GM12892 (cell line): ENCODE measurements at places on chromosomes 6 and 20.

DNA sequence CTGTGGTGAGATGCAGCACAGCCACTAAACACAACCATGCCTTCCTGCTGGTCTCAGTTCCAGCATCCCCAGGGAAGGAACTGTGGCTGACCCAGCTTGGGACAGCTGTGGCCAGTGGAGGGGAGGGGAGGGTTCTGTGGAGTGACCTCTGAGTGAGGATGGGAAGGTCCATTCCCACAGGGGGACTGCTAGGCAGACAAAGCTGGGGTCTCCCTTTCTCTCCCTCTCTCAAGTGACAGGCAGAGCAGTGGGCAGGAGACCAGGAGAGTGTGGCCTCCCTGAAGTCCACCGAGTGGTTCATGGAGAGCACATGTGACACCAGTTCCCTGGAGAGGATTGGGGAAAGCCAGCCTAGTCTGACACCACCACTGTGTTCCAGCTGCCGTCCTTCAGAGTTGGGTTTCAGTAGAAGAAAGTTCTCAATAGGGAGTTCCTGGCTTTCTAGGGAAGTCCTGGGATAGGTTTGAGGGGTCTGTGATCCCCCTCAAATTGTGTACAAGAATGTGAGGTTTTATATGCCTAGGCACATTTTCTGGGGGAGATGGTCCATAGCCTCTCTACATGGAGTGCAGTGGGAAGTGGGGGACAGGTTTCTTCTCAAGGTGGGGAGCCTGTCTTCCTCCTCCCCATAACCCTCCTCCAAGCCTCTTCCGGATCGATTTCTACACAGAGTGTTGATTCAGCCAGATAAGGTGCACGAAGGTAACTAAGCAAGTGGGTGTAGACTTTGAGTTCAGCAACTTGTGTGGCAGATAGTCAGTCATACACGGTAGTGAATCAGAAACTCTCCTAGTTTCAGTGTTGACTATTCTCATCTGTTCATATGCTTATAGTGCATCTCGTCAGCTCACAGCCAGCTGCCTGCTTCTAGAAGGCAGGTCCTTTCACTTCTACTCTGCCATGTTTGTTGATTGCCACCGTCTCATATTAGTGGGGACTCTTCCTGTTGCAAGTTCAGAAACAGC lies 18.9 kb downstream of the MANBAL start:
- DNase-seq = peak; percentile 54

- no peak for DNase-seq
These were observed 681.0 kb upstream of the GJE1 start for GRCh38 chr6:141451511-141452353.

GRCh38 chr6:61953851-61954250 lies 332.2 kb downstream of the KHDRBS2 start:
- DNase-seq = no peak

DNA sequence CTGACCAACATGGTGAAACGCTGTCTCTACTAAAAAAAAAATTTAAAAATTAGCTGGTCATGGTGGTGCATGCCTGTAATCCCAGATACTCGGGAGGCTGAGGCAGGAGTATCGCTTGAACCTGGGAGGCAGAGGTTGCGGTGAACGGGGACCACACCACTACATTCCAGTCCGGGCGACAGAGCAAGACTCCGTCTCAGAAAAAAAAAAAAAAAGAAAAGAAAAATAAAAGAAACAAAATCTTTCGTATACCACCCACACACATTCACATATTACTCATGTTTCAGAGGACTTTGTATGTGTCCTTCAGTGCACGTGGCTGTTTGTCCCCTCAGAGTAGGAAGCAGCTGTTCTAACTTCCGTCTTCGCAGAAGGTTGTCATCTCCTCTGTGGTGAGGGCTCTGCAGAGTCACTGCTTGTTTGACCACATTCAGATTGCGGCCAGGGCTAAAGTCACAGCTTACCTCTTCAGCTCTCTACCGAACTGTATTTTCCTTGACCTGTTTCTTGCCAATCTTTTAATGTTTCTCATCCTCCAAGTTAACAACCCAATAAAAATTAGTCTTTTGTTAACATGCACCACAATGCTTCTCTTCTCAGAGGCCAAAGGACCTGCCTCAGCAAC lies 36.6 kb upstream of the HIVEP1 start:
- peak; percentile 23 for DNase-seq

- no peak for DNase-seq
These were observed 154.4 kb upstream of the SUPT3H start for GRCh38 chr6:45531999-45532595.

GRCh38 chr6:170135461-170135820 lies 155.4 kb downstream of the DLL1 start:
- no peak for DNase-seq

DNA sequence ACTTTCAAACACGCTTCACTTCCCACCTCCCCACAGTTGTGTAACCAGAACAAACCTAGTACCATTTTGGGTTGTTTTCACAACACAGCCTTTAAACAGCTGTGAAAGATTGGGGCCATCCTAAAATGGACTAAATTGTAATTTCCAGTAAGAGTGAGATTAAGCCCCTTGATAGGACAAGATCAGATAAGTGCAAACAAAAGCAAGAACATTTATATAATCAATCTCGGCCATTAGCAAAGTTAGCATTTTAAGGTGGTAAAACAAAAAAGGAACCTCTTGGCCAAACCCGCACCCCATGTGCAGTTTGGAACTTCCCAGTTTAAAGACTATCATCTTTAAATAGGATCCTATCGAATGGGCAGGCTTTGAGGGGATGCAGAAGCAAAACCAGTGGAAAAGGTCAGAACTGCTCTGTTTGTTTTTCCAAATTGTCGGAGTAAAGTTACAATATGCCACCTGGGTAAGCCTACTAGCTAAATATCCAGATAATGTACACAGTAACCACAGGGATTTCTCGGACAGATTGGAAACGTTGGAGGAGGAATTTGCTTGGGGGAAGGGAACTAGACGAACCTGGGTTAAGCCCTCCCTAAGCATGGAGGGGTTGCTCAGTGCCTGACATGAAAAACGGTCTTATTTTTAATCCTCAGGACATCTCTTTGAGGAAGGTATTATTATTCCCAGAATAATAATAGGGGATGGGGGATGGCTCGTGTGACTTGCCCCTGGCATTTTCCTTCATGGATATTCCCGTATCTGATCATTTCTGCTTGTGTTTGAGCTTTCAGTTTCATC lies 159.8 kb upstream of the SALL4 start:
- DNase-seq = no peak

DNA sequence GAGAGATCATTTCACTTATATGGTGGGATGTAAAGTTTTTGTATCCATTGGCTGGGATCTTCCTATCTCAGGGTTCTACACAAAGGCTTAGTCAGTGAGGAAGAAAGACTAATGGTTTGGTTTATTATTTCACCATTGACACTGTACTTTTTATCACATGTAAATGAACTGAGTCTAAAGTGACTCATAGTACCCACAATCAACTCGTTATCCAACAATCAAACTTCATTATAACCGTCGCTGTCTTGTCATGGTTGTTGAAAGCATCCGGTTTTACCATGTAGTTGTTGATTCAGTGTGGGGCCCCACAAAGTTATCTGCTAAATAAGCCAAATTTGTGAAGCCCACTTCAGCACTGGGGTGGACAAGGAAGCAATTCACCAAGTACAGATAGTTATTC lies 55.8 kb upstream of the MTRF1L start:
- no peak for DNase-seq

GRCh38 chr6:113630738-113631535 lies 226.2 kb upstream of the MARCKS start:
- DNase-seq = no peak

DNA sequence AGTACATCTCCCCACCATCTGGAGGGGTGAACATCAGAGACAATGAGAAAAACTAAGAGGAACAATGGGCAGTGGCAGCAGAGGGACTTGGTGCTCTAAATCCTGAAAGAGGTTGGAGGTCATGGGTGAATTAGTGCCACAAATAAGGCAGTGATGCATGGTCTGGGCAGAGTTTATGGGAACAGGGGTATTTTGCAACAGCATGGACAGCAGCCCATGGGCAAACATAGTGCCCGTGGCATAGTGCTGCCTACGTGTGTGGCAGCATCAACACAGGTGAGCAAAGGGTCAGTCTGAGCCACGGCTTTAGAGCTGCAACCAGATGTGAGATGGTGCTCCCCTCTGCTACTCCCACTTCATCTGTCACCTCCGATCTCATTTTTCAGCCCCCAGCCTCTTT lies 459.1 kb upstream of the CITED2 start:
- DNase-seq = no peak

- DNase-seq = no peak
These were observed 188.4 kb downstream of the JARID2 start for GRCh38 chr6:15434263-15434662.

GRCh38 chr6:131966443-131966842 lies 15.3 kb upstream of the CCN2 start:
- DNase-seq = no peak

- DNase-seq = no peak
These were observed 341.2 kb downstream of the ADGRB3 start for GRCh38 chr6:68976260-68976659.

DNA sequence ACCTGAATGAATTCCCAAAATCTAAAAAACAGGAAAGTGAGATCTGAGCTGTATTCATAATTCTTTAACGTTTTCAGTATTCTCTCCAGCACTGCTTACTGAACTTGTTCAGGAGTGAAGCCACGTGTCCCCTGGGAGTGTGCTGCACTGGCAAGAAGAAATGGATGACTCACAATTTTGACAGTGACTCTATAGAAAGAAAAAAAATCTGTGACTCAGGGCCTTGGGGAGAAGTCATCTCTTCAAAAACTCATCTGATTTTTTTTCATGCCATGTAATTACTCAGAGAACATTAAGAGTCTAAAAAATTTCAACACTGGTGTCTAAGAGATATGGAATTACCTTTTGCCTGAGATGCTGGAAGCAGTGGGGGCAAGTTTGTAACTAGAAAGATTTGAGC lies 39.7 kb downstream of the ANKEF1 start:
- DNase-seq = no peak

DNA sequence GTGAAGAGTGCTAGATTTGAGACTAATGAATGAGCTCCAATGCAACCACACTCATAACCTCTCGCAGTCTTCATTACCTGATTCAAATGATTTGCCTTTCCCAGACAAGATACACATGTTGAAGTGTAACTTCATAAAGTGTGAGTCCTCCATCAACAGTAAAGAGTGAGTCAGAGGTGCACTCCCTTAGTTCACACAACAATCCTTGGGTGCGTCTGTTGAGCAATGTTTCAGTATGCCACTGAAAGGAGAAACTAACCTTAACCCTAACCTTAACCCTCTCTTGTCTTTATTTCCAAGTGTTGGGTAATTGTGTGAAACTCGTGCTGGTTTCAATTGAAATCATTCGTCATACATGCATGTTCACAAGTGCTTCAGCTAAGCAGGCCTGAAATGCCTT lies 21.0 kb upstream of the RIN2 start:
- no peak for DNase-seq

DNA sequence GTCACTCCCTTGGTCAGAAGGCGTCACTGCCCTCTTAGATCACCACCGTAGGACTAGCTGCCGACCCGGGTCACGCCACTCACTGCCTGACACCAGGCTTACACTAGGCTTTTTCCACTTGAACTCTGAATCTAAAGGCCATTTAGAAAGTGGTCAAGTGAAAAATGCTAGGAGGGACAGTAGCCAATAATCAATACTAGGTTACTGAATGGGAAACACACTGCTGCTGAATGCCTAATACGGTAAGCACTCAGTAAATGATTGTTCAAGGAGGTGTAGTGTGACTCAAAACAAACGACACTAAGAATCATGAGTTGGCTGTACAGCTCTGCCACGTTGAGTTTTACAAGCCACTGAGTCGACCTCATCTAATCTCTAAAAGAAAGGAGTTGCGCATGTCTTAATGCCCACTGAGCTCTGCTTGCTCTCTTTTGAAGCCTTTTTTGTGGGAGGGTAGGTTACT lies 760 bp upstream of the IBTK start:
- peak; percentile 11 for DNase-seq

- DNase-seq = no peak
These were observed 177.6 kb downstream of the MAFB start for GRCh38 chr20:40511478-40511877.

- no peak for DNase-seq
These were observed 7.2 kb upstream of the HDAC2 start for GRCh38 chr6:113978084-113978675.

GRCh38 chr6:113763311-113763766 lies 93.8 kb upstream of the MARCKS start:
- DNase-seq = no peak

- DNase-seq = no peak
These were observed 9.9 kb downstream of the PSMA7 start for GRCh38 chr20:62133051-62133845.

DNA sequence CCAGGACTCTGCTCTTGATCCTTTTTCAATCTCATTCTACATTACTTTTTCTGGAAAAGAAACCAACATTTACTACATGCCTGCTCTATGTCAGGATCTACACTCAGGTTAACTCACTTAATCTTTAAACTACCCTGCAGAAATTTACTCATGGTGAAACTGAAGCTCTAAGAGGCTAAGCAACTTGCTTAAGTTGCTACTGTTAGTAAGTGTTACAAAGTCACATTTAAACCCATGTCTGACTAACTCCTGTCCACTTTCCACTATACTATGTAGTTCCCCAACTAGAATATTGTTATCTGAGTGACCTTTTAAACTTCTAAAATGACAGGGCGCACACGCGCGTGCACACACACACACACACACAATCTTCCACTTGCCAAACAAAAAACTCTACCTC lies 5.0 kb downstream of the CEP162 start:
- no peak for DNase-seq

GRCh38 chr6:39173270-39173669 lies 56.0 kb downstream of the KCNK5 start:
- DNase-seq = no peak

- DNase-seq = no peak
These were observed 10.7 kb upstream of the KCNK15 start for GRCh38 chr20:44734938-44735337.

GRCh38 chr20:6384380-6384779 lies 261.6 kb upstream of the FERMT1 start:
- no peak for DNase-seq

GRCh38 chr6:71410681-71411080 lies 122.1 kb downstream of the OGFRL1 start:
- DNase-seq = no peak

DNA sequence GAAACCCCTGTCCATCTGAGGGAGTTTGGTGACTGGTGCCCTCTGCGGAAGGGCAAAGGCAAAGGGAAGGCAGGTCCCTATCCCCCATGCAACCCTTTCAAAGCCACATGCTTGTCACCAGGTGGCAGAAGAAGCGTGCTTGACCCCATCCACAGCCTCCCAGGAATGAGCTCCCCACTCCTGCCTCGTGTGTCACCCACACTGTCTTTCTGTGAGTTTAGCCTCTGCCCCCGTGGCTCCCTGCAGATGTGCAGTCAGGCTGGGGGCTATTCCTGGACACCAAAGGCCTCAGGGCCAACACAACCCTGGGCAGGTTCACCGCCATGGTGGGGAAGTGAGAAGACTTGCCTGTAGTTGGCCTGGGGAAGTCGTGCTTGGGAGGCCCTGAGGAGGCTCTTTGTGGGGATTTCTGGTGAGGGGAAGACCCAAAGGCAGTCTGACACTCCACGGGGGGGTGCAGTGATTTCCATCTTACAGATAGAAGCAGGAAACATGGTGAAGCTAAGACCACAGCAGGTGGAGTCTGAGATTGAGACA lies 16.6 kb upstream of the PCMTD2 start:
- peak; percentile 66 for DNase-seq
